SK-MEL-5 (cell line): ENCODE measurements at places on chromosomes 6 and 20. TPM values are rescaled to one million over a fixed set of nuclear protein-coding genes. Genes with fewer than 3 reads are reported as not detected.
A peak's percentile ranks its signal among the peaks of the same experiment; 100 is the strongest.

GRCh38 chr20:58889798-58890517, 37.4 kb downstream of the GNAS start:
- DNase-seq: no peak

- peak; percentile 39 for DNase-seq
Measured at GRCh38 chr6:155542036-155542435, 86.4 kb upstream of the NOX3 start.

- no peak for DNase-seq
Measured at GRCh38 chr20:24651171-24651975, 181.9 kb downstream of the SYNDIG1 start.

- DNase-seq: no peak
Measured at GRCh38 chr6:69953491-69953890, 87.1 kb downstream of the COL19A1 start.

- DNase-seq: no peak
Measured at GRCh38 chr6:1908784-1909183, 299.1 kb downstream of the FOXC1 start.

DNA sequence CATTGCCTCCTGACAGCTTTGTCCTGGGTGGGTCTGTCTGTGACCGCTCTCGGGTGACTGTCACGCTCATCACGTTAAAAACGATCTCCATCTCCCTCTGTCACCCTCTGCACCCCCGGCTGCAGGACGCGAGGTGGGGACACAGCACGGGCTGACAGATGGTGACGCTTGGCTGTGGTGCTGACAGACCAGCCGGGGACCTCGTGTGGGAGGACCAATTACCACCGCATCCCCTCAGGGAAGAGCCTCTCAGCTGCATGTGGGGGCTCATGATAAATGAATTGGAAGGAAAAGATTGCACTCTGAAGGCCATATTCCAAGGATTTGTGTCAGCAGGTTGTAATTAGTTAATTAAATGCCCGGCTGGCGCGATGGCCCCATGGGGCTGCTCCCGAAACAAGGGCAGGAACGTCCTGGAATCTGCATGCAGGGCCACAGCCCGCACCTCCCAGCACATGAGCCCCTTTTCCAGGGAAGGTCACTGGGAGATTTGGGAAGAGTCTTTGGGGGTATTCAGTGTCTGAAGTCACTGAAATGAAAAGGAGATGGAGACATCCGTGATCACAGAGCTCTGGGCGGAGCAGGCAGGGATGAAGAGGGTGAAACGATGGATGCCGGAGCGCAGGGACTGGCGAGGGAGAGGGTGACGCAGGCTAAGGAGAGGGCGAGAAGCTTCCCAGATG, 87.1 kb downstream of the ERMARD start:
- DNase-seq: no peak

DNA sequence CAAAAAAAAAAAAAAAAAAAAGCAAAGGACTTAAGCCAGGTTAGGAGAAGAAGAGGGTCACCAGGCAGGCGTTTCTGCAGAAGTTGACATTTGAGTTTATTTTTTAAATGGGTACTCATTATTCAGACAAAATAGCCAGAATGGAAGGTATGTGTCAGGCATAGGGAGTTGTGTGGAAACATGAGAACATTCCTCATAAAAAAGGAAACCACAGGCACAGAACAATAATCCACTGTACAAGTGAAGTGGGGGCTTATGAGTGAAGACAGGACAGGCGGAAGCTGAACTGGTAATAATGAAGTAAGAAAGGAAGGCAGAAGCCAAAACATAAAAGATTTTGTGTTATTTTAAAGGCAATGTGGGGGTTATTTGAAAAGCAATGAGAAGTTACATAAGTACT, 104.6 kb downstream of the EPB41L2 start:
- DNase-seq: peak; percentile 20

- DNase-seq: no peak
Measured at GRCh38 chr6:113050979-113051378, 703.8 kb downstream of the RFPL4B start.

GRCh38 chr6:30879684-30880427, 4.5 kb upstream of the DDR1 start:
- DNase-seq: no peak

GRCh38 chr6:73560853-73561407, 40.1 kb upstream of the EEF1A1 start:
- DNase-seq: no peak

DNA sequence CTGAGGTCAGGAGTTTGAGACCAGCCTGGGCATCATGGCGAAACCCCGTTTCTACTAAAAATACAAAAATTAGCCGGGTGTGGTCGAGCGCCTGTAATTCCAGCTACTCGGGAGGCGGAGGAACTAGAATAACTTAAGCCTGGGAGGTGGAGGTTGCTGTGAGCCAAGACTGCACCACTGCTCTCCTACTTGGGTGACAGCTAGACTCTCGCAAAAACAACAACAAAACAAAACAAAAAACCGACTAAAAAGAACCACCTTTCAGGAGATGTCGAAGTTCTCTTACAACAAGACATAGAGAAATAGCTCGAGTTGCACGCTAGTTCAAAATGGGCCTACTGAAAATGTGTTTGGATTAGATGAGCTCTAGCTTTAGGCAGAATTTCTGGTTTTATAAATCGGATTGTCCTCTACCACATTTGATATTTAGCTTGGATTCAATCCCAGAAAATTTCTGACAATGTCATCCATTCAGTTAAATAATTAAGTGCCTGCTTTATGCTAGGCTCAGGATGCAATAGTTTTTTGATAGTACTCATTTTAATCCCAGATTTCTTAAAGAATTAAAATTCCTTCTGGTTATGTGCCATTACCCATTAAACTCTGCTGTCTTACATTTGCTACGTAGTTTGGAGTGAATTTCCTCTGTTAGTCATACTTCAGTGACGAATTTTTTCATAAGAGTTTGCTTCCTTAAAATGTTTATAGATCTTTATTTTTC, 137.5 kb upstream of the SHLD1 start:
- peak; percentile 96 for DNase-seq

DNA sequence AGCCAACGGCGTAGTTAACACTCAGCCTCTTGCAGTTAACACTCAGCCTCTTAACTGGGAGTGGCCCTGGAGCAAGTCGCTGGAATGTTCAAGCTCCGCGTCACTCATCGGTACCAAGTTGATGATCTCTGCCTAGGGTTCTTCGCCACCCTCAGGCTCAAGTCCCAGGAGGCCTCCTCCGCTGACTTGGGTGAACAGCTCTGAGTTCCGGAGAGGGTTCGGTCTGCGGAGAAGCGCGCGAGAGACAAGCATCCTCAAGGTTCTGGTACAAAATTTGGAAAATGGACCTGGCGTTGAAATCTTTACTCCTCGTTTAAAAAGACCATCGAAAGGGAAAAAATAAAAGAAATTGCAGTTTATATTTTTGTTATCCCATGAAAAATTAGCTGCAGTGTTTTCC, 876 bp upstream of the DSP start:
- no peak for DNase-seq

GRCh38 chr20:611047-611842, 1.1 kb upstream of the TCF15 start:
- no peak for DNase-seq

GRCh38 chr20:25025986-25026605, 31.8 kb downstream of the ACSS1 start:
- peak; percentile 28 for DNase-seq

- no peak for DNase-seq
Measured at GRCh38 chr20:63441136-63442099, 31.0 kb downstream of the KCNQ2 start.

DNA sequence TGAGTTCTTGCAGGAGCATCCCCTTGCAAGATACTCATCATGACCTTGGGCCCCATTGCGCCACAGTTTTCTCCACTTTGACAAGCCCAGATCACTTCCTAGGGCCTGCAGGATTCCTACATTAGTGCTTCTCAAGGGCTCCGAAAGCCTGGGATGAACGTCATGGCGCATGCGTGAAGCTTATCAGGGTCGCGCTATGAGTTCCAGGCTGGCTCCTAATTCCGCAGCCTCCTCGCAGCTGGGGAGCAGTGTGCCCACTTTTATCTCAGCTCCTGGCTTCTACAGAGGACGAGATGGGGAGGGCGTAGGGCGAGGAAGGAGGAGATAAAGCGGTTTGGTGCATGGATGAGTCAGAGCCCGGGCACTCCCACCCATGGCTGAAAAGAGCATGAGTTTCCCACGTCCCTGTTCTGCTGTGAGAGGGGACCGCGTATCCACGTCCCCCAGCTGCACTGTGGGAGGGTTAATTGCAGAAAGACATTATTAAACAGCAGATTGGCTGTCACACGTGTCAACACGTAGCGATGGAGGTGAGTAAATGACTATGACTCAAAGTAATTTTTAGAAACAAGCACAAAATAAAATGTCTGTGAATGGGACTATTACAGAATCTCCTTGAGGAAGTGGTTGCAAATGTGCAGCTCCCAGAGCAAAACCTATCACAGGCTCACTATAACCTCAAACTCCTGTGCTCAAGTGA, 72.9 kb upstream of the DSP start:
- peak; percentile 68 for DNase-seq

DNA sequence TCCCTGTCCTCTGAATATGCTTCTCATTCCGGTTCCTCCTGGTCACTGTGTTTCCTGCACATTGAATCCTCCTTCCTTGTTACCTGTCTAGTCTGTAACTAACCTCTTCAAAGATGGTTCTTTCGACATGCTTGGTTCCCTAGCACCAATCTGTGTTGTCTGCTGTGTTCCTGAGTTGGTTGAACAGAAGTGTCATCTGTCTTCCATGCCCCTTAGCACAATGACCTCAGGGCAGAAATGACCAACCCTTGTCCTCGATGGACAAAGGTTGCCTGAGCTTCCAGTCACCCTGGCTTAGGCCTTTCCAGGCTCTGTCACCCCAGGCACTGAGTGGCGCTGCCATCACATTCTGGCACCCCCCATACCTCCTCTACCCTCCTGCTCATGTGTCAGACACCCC, 266.8 kb upstream of the RIN2 start:
- DNase-seq: no peak

GRCh38 chr20:62433658-62434497, 6.5 kb upstream of the RBBP8NL start:
- DNase-seq: no peak

GRCh38 chr6:39062014-39062740, 13.6 kb downstream of the GLP1R start:
- DNase-seq: no peak

GRCh38 chr6:112946051-112946450, 598.9 kb downstream of the RFPL4B start:
- no peak for DNase-seq

- DNase-seq: peak; percentile 14
Measured at GRCh38 chr20:760751-761417, 7.4 kb downstream of the SLC52A3 start.

Gene CCN6
- total RNA-seq: not detected in 2 replicates

Gene PGC
- not detected in 2 replicates for total RNA-seq

Gene FAM217A
- not detected in 2 replicates for total RNA-seq

Gene TAF8
- total RNA-seq: 17.9 and 19.3 TPM in 2 replicates

Gene GMNN
- total RNA-seq: 74.8 and 78.1 TPM in 2 replicates

Gene MAS1L
- total RNA-seq: not detected in 2 replicates

Gene LRFN2
- not detected in 2 replicates for total RNA-seq
